ENCODE measurements at places on chromosomes 4 and X. TPM values are rescaled to one million over a fixed set of nuclear protein-coding genes. Genes with fewer than 3 reads are reported as not detected.

DNA sequence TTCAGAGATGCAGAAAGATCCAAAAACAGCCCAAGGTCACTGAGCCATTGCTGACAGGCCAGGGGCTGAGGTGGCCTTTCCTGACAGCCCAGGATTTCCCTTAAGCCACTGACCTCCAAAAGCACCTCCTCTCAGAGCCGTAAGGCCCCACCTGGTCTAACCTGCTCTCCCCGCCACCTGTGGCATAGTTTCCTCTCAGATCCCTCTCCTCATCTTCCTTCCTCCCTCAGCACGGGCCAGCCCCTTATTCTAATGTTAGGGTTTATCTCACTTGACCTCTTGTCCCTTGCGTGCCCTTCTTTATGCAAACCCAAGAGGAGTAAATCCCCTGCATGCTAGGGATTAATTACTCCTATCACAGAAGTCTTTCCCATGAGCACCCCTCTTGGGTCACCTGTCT is 113.0 kb downstream of the RBM47 start:
- peak; percentile 67 for DNase-seq

DNA sequence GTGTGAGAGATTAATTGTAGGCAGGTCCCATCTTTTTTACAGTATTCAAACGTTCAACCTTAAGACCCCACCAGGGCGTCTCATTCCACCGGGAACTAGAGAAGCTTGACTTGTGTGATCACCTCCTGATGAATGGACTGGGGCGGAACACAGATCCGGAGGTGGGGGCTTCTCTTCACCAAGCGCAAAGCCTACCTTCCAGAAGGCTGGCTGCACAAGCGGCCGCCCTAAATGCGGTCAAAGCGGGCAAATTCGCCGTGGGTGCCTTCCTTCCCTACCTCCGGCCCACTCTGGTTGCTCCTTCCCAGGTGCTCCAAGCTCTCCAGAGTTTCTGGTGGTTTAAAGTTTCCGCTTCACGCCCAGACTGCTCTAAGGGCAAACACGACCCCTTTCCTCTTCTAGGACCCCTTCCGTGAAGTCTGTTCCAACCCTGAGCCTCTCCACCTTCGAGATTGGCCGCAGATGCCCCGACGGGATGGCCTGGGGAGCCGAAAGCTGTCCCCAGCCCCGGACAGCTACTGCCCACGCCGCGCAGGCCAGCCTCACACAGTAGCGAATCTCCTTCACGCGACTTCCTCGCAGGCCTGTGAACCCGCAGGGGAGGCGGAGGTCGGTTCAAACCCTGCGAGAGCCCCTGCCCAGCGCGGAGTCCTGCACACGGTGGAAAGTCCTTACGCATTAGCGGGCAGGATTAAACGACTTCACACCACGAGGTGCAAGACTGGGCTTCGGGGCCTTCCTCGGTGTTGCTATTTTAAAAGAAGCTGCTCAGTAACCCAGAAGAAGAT is 1.6 kb upstream of the WWC2 start:
- DNase-seq: peak; percentile 85

DNA sequence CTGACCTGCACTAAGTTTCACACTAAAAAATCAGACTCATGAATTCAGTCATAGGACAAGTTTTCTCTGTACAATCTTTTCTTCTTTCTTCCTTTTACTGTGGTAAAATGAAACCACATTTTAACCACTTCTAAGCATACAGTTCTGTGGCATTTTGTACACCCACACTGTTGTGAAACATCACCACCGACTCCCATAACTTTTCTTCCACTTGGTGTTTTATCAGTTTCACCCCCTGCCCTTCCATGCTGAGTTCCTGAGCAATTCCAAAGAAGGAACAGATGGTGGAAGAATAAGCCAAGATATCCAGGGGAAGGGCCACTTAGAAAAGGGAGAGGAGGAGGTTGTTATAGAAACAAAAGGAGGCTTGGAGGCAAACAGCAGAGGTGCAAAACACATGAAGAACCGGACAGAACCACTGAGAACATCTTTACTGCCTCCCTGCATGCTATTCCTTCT is 22.6 kb downstream of the SLC25A4 start:
- DNase-seq: no peak

Gene HOPX
- not detected for total RNA-seq

GRCh38 chrX:22097012-22097694 is 65.0 kb downstream of the PHEX start:
- DNase-seq: no peak

- DNase-seq: no peak
Observed at GRCh38 chrX:154135458-154136229, 8.4 kb upstream of the OPN1LW start.

Gene PAQR3
- total RNA-seq: 25.9 TPM

GRCh38 chr4:68129793-68130192 is at the start of gene TMPRSS11F:
Gene TMPRSS11F (minus strand): TSS chr4:68129869. CDS start chr4:68129820, 49 bp downstream.
- DNase-seq: no peak

Gene SCLT1
- total RNA-seq: 13.9 TPM

GRCh38 chr4:147311956-147312355 is 168.9 kb upstream of the EDNRA start:
- DNase-seq: no peak

DNA sequence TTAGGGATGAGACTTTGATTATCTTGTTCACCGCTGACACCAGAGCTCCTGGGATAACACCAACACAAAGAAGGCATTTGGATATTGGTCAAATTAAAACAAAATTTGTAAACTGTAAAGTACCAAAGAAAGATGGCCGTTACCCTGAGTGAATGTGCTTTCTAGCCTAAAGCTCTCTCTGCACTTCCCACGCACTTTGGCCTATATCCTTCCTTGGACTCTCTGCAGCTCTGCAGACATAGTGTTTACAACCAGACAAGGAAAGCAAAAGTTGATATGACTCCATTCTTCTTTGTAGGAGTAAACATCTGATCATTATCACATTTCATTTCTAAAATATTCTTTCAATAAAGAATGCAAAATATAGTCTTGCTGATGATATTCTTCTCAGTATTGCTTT is 44.8 kb upstream of the PITX2 start:
- no peak for DNase-seq

Gene CT47B1
- total RNA-seq: not detected

Gene ZCCHC18
- 2.5 TPM for total RNA-seq

- DNase-seq: peak; percentile 63
Observed at GRCh38 chrX:11770320-11770719, 12.3 kb downstream of the MSL3 start.
